Motor neuron (in vitro differentiated cells): ENCODE measurements at places on chromosomes 12 and 14. TPM values are rescaled to one million over a fixed set of nuclear protein-coding genes. Genes with fewer than 3 reads are reported as not detected.

DNA sequence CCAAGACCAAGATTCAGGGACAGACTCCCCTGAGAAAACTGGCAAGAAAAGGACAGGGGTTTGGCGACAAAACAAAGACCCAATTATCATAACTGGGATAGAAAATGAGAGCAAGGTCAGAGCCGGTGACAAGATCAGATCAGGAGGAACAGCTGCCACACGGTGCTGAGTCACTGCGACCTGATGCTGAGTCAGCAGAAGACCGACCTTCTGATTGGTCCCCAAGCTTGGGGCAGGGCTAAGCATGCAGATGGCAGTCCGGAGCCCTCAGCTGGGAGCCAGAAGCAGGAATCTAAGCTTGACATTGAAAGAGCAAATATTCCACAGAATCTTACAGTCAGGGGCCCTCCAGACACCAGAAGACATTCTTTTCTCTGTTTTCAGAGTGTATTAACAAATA is 19.1 kb upstream of the ARMH4 start:
- peak; percentile 98 for ATAC-seq

- ATAC-seq: no peak
Measured at GRCh38 chr14:25136811-25137210, 86.9 kb upstream of the STXBP6 start.

- ATAC-seq: peak; percentile 86
Measured at GRCh38 chr12:59149995-59150642, 229.8 kb upstream of the LRIG3 start.

DNA sequence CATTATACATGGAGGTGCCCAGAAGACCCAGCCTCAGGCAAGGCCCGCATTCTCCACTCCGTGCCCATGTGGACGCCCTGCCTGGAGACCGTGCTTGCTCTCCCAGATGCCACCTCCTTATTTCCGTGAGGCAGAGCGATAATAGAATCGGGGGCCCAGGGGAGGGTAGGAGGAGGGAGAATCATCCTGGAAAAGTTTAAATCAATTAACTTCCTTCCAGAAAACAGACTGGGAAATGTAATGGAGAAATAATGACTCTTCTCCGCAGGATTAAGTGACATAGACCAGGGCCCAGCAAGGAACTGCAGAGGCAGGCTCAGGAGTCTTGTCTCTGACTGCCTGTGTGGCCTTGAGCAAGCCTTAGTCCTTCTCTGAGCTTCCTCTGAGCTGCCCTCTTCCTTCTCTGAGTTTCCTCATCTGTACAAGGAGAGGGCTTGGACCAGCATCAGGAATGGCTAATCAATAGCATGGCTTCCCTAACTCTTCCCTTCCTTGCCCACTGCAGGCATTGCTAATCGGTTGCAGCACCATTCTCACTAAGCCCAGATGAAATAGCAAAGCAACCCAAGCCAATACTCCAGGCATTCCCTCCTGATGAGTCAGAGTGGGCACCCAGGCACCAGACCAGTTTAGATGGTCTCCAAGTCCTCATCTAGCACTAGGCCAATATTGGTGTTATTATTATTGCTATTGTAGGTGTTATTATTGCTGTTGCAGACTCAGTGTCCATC is 11.3 kb upstream of the FAM222A start:
- ATAC-seq: no peak

DNA sequence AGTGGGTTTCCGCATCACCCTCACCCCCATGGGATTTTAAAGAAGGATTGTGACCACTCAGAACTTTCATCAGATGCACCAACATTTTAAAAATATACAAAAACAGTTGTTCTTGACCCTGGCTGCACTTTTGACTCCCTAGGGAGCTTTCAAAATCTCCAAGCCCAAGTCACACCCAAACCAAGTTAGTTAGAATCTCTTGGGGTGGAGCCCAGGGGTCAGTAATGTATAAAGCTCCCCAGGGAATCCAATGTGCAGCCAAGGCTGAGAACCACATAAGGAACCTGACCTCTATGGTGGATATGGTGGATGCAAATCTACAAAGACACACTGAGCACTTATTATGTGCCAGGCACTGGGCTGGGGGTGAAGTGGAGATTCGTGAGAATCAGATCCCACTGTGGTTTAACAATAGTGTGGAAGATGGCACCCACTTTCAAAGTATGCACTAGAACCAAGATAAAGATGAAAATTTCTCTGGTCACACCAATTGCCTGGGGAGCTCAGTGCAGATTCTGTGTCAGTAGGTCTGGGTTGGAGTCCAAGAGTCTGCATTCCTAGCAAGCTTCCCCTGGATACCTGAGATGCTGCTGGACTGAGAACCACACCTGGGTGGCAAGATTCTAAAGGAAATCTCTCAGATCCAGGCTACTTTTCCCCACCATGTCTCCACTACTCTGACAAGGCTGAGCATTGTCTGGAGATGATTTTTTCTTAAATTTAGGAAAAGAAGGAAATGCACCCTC is 18.9 kb upstream of the CMKLR1 start:
- no peak for ATAC-seq

GRCh38 chr12:48601013-48601756 is 31.3 kb upstream of the LALBA start:
- peak; percentile 98 for ATAC-seq

- no peak for ATAC-seq
Measured at GRCh38 chr12:7068994-7069346, 8.5 kb downstream of the C1S start.

- ATAC-seq: no peak
Measured at GRCh38 chr14:67173719-67174118, 15.5 kb upstream of the GARIN2 start.

DNA sequence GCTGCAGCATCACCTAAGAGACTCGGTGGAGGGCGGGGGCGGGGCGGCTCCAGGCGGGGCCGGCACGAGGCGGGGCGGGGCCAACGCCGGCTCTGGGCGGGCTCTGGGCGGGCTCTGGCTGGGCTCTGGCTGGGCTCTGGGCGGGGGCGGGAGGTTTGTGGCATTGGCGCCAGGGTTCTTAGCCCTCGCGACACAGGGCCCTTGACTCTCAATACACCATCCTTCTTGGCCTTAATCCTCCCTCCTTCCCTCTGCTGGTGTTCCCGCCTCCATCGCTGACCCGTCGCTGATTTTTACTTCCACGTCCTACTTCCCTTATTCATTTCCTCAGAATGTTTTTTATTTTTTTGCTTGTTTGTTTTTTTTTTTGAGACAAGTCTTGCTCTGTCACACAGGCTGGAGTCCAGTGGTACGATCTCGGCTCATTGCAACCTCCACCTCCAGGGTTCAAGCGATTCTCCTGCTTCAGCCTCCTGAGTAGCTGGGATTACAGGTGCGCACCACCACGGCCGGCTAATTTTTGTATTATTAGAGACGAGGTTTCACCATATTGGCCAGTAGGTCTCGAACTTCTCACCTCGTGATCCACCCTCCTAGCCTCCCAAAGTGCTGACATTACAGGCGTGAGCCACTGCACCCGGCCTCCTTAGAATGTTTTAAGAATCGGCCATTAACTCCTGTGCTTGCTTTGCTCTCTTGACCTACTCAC is at the start of gene BLTP3B:
TSS of gene BLTP3B (minus strand) at position 24 of the 709 bp plus-strand sequence. CDS start 239 bp downstream, outside the sequence.
- peak; percentile 91 for ATAC-seq

Gene FLRT2
- 57.6 and 57.9 TPM in 2 replicates for total RNA-seq

- ATAC-seq: no peak
Measured at GRCh38 chr14:61699027-61699426, 3.7 kb downstream of the HIF1A start.

Gene GPR137C
- total RNA-seq: 1.4 and 1.9 TPM in 2 replicates

Gene TC2N
- total RNA-seq: 81.1 and 99.1 TPM in 2 replicates

- no peak for ATAC-seq
Measured at GRCh38 chr14:101037021-101037817, 133.7 kb upstream of the RTL1 start.

Gene SPTB
- total RNA-seq: 0.58 and 1.6 TPM in 2 replicates

DNA sequence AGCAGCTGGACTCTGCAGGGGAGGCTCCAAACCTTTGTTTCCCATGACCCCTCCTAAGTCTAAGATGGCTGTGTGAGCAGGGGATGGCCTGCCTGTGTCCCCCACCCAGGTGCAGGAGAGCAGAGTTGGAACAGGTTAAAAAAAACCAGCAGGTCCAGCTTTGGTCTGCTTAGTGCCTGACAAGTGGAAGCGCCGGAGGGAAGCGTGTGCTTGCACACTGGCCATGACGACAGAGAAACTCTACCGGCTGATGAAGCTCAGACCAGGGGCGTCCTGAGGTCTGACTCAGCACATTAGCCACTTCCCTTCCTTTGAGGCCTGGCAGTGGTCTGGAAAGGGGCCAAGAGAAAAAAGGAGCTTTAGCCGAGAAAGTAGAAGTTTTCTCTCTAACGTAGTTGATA is 280.1 kb downstream of the VRK1 start:
- peak; percentile 86 for ATAC-seq

GRCh38 chr12:27382171-27382795 is 49.6 kb downstream of the BMAL2 start:
- ATAC-seq: no peak

Gene RTRAF
- 206 and 239 TPM in 2 replicates for total RNA-seq

DNA sequence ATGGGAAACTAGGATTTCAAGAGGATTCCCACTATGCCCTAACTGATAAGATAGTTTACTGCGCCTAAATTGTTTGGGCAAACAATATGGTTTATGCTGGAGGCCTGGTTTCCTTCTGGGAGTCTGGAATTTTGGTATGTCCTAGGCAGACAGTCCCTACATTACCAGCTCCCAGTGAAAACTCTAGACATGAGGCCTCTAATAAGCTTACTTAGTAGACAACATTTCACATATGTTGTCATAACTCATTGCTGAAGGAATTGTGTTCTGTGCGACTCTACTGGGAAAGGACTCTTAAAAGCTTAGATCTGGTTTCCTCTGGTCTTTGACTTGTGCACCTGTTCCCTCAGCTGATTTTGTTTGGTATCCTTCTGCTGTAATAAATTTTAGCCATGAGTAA is 18.0 kb upstream of the PRPF39 start:
- ATAC-seq: no peak

GRCh38 chr14:31360919-31361662 is 59.3 kb downstream of the HEATR5A start:
- no peak for ATAC-seq

Gene SYNE3
- 1.9 and 2.1 TPM in 2 replicates for total RNA-seq

Gene CCDC196
- 0.14 and 0.45 TPM in 2 replicates for total RNA-seq

- ATAC-seq: peak; percentile 21
Measured at GRCh38 chr12:54579258-54579657, 9.2 kb downstream of the PPP1R1A start.

Gene MYF6
- total RNA-seq: not detected in 2 replicates

GRCh38 chr14:38404616-38405015 is 148.7 kb upstream of the CLEC14A start:
- no peak for ATAC-seq

GRCh38 chr14:61392297-61392696 is 70.9 kb downstream of the PRKCH start:
- no peak for ATAC-seq

Gene SLC38A2
- 97.8 and 99.7 TPM in 2 replicates for total RNA-seq

GRCh38 chr14:22547948-22548750 is 40.9 kb downstream of the DAD1 start:
- ATAC-seq: no peak

- no peak for ATAC-seq
Measured at GRCh38 chr14:100780646-100781355, 45.1 kb upstream of the MEG3 start.

DNA sequence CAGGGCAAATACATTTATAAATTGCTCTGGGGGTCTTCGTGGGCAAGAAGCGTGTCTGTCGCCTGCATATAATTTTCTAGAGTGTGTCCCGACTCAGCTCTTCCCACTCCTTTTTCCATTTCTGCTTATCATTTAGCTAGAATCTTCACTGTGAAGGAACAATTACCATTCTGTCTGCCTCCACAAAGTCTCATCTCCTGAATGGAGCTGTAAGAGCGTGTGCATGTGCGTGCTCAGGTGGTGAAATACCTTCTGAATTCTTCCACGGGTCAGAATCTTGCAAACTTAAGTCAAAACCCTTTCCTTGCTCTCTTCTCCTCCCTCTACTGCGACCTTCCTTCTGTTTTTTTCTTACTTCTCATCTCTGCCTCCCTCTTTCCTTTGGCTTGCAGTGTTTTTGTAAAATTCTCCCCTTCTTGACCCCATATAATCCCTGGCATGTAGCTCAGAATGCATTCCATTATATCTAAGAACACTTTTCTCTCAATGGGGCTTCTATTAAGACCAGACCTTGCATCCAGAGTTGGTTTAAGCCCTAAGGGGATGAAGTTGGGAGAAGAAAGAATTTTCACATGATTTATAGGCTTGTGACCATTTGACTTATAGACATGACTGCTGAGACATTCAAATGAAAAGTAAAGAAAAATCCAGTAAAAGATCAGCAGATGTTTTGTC is 25.0 kb upstream of the GSG1 start:
- no peak for ATAC-seq

GRCh38 chr14:104142946-104143470 is 4.6 kb downstream of the KIF26A start:
- ATAC-seq: no peak

- ATAC-seq: no peak
Measured at GRCh38 chr12:65886996-65887395, 62.7 kb downstream of the HMGA2 start.

Gene FZD10
- 4.9 TPM in 2 replicates for total RNA-seq

Gene TPH2
- 0.40 and 0.89 TPM in 2 replicates for total RNA-seq

Gene NTF3
- total RNA-seq: 1.6 and 1.9 TPM in 2 replicates

DNA sequence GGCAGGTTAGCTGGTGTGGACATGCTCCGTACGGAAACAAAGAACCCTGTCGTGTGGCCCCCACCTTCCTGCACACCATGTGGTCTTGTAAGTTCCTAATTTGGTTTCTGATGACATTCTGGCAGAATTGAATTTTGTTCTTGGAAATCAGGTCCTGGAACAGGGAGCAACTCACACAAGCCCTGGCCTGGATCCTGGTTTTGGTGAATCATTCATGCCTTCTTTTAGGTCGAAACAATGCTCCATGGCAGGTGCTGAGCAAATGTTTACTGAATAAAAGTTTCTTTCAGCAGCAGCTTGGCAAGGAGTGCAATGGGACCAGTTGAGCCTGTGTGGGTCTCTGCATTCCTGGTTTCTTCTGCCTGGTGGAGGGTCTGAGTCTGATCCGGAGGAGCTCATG is 978.4 kb downstream of the BCL11B start:
- no peak for ATAC-seq

- no peak for ATAC-seq
Measured at GRCh38 chr14:30550335-30550734, 8.6 kb upstream of the G2E3 start.

DNA sequence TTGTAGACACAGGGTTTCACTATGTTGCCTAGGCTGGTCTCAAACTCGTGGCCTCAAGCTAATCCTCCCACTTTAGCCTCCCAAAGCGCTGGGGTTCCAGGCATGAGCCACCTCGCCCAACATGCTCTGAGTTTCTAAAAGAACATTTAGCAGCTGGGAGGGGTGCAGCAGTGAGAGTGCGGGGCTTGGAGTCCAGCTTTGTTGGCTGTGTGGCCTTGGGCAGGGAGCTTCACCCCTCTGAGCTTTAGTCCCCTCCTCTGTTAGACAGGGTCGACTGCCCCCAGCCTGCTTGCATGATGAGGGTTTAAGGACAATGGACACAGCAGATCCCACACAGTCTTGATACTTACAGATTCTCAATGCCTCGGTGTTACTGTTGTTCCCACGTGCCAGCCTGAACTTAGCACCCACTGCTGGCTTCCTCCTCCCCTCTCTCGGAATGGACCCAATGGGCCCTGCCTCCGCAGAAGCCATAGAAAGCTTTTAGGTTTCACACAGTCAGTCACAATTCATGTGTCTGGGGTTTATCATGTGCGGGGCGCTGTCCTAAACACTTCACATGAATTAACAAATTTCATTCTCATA is 54.6 kb downstream of the PSMA6 start:
- no peak for ATAC-seq
